ENCODE measurements at places on chromosomes 5 and 9.

GRCh38 chr5:170941788-170942187 is 80.0 kb downstream of the RANBP17 start:
- no peak for DNase-seq

GRCh38 chr9:135561391-135562234 is at the start of gene PAEP:
TSS of gene PAEP (plus strand) at chr9:135561756.
- DNase-seq: no peak

GRCh38 chr5:133393776-133394476 is 218.4 kb downstream of the FSTL4 start:
- no peak for DNase-seq

- DNase-seq: no peak
These were observed 20.2 kb downstream of the IL7R start for GRCh38 chr5:35876922-35877321.
